Neural crest cell (in vitro differentiated cells): ENCODE measurements at places on chromosomes 16 and 17. TPM values are rescaled to one million over a fixed set of nuclear protein-coding genes. Genes with fewer than 3 reads are reported as not detected.
A peak's percentile ranks its signal among the peaks of the same experiment; 100 is the strongest.

Gene ZC3H7A
- total RNA-seq = 66.5 and 74.6 TPM in 2 replicates

Gene FNDC8
- not detected in 2 replicates for total RNA-seq

Gene PRSS21
- total RNA-seq = not detected in 2 replicates

Gene PYDC1
- not detected in 2 replicates for total RNA-seq

Gene KRTAP9-1
- not detected in 2 replicates for total RNA-seq

Gene KRTAP4-4
- not detected in 2 replicates for total RNA-seq

Gene PPP1R27
- total RNA-seq = not detected in 2 replicates

Gene CX3CL1
- total RNA-seq = 6.0 TPM in 2 replicates

DNA sequence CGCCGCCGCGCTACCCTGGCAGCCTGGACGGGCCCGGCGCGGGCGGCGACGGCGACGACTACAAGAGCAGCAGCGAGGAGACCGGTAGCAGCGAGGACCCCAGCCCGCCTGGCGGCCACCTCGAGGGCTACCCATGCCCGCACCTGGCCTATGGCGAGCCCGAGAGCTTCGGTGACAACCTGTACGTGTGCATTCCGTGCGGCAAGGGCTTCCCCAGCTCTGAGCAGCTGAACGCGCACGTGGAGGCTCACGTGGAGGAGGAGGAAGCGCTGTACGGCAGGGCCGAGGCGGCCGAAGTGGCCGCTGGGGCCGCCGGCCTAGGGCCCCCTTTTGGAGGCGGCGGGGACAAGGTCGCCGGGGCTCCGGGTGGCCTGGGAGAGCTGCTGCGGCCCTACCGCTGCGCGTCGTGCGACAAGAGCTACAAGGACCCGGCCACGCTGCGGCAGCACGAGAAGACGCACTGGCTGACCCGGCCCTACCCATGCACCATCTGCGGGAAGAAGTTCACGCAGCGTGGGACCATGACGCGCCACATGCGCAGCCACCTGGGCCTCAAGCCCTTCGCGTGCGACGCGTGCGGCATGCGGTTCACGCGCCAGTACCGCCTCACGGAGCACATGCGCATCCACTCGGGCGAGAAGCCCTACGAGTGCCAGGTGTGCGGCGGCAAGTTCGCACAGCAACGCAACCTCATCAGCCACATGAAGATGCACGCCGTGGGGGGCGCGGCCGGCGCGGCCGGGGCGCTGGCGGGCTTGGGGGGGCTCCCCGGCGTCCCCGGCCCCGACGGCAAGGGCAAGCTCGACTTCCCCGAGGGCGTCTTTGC lies 3.1 kb downstream of the HIC1 start:
- no peak for DNase-seq

DNA sequence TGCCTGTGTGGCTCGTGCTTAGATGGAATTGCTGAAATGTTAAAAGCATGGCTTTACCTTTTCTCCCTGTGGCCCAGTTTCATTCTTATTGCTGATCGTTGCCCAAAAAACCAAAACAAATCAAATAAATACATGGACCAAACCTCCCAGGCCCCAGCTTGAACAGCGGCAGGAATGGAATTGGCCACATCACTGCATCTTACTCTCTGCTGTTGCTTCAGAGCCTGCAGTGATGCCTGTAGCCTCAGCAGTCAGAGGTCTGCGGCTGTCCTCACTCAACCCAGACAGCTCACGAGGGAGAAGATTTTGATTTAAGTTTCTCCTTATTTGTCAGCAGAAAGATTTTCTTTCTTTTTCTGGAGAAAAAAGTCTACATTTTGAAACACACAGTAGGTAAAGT lies 91.5 kb downstream of the NPIPB11 start:
- DNase-seq = no peak

- DNase-seq = no peak
Observed at GRCh38 chr17:82228278-82228841, 482 bp upstream of the SLC16A3 start.

DNA sequence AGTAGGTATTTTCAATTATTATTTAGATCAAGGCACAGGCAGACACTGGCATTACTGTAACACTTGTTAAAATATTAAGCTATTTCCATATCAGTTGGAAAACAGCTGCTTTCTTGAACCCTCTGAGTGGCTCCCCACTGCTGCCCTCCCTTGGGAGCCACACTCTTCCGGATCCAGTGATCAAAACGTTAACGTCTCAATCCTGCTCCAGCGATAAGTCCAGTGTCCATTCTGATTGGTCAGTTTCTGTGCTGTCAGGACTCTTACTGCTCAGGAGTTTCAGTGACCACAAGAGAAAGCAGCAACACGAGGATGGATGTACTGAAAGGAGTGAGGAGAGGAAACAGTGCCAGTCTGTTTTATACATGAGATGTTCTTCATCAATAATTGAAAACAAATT lies 13.8 kb upstream of the ZKSCAN2 start:
- no peak for DNase-seq

DNA sequence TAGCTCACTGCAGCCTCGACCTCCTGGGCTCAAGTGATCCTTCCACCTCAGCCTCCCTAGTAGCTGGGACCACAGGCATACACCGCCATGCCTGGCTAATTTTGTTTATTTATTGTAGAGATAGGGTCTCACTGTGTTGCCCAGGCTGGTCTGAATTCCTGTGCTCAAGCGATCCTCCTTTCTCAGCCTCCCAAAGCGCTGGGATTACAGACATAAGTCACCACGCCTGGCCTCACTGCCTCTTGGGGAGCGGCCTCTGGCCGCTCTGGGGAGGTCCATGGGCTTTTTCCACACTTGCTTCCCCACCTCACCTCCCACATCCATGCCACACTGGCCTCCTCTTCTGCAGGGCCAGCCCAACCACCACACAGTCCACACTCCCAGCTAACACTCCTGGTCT lies 18.3 kb upstream of the ADGRG3 start:
- no peak for DNase-seq

GRCh38 chr16:8796469-8797363 lies 723 bp downstream of the TMEM186 start:
- no peak for DNase-seq

DNA sequence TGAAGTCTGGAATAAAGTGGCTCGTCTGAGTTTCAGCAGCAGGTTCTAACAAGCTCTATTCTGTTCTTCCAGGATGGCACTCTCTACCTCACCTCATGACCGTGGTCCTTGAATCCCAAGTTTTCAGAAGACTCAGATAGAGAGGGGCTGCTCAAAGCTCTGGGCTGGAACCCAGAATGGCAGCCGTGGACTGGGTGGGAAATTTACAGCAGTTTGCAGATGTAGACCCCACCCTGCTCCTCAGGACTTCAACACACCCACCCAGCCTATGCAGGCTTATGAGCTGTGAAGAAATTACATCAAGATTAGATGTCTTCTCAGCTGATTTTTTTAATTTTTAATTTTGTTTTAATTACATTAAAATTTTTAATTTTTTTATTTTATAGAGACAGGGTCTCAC lies 59.4 kb downstream of the METRNL start:
- no peak for DNase-seq

GRCh38 chr16:28063591-28064061 lies at the start of gene GSG1L:
GSG1L (minus strand) TSS chr16:28063714; CDS start chr16:28063424, 290 bp downstream.
- DNase-seq = no peak

GRCh38 chr16:19771796-19772195 lies 53.7 kb downstream of the IQCK start:
- DNase-seq = no peak

DNA sequence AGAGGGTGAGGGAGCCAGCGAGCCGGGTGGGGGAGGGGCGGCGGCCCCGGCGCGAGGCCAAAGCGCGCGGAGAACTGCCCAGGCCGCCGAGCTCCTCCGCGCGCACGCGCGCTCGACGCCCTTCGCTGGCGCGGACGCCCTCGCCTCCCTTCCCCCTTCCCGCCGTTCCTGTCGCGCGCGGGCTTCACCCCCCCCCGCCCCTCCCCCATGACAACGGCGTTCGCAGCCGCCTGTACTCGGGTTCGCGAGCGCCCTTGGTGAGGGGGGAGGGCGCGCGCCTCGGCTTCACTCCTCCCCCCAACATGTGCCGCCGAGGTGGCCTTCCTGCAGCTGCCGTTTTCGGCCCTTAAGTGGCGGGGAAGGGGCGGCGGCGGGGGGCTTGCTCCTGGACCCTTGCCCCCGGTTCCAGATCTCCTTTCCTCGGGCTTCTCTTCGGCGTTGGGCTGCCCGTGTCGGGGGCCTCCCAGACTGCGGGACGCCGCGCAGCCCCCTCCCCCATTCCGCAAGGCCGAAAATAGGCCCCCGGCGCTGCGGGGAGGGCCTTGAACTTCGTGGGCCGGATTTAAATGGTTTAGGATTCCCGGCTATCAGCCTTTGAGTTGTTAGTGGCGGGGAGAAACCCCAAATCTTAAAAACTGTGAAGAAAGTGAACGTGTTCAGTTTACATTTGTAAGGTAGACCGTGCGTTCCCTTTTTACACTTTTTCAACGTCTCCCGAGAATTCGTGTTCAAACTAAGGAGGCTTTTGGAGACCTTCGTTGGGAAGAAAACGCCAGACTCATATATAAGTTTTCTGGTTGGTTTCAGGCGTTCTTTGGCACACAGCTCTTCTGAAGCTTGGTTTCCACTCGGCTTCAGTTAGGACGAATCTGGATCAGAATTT lies 653 bp downstream of the SRRM2 start:
- DNase-seq = peak; percentile 76

DNA sequence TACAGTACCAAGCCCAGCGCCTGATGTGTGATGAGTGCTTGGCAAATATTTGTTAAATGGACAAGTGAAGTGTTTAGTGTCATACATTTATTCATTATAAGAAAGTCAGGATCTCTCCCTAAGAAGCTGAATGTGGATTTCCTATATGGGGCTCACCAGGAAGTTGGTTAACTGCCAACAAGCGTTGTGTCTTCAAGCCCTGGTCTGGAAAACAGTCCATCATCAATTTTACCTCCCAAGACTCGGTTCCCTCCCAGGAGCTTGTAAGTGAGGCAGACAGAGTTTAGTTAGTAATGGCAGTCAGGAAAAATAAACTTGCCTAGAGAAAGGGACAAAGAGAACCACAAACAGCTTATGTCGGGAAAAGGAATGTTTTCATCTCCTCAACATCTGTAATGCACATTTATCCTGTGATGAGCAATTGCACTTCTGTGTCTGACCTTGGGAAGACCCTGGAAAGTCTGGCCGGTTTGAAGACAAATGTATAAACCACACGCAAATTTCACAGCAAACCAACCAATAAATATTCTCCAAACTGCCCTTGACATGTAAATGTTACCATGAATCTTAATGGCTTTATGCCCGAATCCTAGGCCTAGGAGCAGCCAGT lies 28.3 kb downstream of the C16orf95 start:
- no peak for DNase-seq

GRCh38 chr16:81738783-81739496 lies 40.2 kb upstream of the PLCG2 start:
- DNase-seq = no peak

DNA sequence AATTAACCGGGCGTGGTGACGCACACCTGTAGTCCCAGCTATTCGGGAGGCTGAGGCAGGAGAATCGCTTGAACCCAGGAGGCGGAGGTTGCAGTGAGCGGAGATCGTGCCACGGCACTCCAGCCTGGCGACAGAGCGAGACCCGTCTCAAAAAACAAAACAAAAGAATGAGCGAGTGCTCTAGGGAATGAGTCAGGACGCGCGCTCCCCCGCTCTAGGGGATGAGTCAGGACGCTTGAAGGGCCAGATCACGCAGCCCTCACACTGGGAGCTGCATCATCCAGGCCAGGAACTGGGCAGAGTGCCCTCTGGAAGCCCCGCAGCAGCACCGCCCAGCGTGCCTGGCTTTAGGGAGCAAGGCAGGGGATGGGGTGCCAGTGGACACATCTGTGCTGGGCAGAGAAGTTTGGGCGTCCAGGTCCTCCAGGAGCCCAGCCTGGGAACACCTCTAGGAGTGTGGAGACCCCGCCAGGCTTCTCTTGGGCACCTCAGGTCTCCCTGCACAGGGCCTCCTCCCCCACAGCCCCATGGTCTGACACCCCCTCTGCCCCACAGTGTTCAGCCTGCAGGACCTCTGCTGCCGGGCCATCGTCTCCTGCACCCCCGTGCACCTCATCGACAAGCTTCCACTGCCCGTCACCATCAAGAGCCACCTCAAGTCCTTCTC lies 3.9 kb upstream of the WFIKKN1 start:
- DNase-seq = no peak

DNA sequence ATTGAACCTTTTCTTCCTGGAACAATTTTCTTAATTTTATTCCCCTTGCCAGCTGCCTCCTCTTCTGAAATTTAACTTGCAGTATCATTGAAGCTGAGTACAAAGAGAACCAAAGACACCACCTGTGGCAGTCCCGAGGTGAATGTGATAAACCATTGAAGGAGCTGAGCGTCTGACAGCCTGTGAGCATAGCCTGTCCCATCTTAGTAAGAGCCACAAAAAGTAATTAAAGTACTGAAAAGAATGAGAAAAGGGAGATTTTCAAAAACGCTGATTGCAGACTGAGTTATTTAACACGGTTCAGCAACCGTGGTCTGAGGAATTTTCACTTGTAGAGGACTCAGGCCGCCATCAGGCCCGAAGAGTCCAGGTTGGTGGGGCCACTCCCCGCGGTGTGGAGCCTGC lies 27.2 kb upstream of the ST6GALNAC1 start:
- DNase-seq = no peak

GRCh38 chr17:82272495-82273326 lies 789 bp downstream of the CSNK1D start:
- DNase-seq = peak; percentile 23

GRCh38 chr16:70467113-70467512 lies 12.7 kb downstream of the FCSK start:
- DNase-seq = no peak

DNA sequence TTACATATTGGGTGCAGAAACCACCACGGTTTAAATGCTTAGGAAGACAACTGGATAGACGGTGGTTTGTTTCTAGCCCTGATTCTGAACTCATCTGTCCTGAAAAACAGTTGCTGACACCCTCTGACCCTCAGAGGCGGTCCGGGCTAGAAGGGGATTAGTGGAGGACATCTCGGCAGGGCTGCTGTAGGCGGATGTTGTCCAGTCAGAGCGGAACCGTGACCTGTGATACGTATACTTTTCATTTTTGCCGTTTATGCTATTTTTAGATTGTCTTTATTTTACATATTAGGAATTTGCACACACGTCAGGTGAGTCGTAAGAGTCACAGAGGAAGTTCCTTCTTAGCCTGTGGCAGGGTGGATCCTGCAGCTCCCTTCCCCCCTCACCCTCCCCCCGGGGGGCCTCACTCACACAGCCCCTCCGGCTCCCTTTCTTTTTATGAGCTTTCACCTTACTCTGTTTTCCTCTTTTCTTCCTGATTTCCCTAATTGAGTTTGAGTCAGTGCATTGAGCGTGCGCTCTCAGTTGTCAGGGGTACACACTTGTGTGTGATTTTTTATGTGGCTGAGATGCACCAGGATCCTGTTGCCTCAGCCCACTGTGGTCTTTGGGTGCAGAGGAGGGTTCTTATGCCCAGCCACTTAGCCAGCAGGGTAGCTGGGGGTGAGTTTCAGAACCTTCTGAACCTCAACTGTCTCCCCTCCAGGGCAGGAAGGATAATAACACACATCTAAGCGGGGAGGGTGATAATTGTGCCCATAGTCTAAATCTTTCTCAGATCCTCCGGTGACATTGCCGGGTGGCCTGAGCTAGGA lies 211.1 kb upstream of the CHMP6 start:
- no peak for DNase-seq
